Stimulated activated CD8-positive, alpha-beta memory T cell treated with anti-CD3 and anti-CD28 coated beads, Interleukin-4, amount 100 ng/mL, for 1 hour (primary cell): ENCODE measurements at places on chromosomes 1 and 21.

- no peak for DNase-seq
These were observed 356.3 kb upstream of the DPYD start for GRCh38 chr1:98277118-98277517.

GRCh38 chr1:74180490-74180889 is 17.5 kb downstream of the LRRIQ3 start:
- DNase-seq = no peak

GRCh38 chr1:19622204-19622603 is 21.9 kb upstream of the NBL1 start:
- no peak for DNase-seq

- DNase-seq = no peak
These were observed 199.4 kb upstream of the EDN2 start for GRCh38 chr1:41683681-41684500.

DNA sequence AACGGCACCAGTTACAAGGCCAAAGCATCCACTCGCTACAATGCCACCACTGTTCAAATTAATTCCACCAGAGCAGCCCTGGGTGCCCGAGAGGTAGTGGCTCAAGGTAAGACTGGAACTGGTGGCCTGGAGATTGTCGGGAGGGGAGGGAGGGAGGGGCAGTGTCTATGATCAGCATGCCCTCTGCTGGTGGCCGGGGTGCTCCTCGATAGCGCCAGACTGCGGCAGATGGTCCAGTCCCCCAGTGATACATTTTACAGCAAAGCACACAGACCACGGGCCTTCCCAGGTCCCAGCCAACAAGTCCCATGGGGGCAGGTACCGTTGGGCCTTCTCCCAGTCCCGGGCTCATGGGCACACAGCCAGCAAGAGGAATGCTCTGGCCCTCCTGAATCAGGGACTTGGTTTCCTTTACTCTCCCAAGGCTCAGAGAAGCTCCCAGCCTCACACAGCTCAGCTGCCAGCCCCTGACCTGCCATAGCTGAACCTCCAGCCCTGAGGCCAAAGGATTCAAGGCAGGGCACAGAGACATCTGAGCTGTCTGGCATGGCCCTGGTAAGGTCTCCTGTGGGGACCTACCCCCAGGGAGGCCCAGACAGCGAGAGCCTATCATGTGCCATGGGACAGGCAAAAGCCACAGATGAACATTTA is 15.3 kb downstream of the ACOT7 start:
- no peak for DNase-seq

DNA sequence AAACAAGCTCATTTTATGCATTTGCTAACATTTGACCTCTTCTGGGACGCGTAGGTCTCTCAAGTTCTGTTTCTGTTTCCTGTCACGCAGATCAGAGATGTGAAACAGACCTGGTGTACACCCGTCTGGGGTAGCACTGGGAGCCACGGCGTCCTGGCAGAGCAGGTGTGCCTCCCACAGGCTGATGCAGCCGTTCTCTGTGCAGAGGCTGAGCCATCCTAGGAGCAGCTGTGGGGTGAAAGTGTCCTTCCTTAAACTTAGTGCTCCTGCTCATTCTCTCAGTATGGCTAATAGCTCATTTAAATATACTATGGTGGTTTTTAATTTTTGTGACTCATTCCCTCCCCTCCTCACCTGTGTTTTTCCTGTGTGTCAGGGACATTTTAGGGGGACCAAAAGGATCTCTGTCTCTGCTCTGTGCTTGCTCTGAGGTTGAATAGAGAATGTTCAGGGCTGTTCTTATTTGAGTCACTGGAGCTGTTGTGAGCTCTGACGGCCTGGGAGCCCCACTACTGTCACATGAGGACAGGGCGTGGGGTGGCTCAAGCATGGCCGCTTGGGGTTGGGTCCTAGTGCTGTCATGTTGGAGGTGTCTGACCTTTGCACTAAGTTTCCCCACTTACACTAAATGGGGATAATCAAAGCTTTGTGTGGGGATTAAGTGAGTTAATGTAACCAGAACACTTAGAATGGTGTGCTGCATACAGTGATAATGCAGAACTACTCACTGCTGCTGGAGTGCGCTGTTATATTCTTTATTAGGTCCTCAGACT is 43.0 kb downstream of the GALNT2 start:
- no peak for DNase-seq

- DNase-seq = no peak
These were observed 50.6 kb downstream of the RGS21 start for GRCh38 chr1:192367436-192367835.

DNA sequence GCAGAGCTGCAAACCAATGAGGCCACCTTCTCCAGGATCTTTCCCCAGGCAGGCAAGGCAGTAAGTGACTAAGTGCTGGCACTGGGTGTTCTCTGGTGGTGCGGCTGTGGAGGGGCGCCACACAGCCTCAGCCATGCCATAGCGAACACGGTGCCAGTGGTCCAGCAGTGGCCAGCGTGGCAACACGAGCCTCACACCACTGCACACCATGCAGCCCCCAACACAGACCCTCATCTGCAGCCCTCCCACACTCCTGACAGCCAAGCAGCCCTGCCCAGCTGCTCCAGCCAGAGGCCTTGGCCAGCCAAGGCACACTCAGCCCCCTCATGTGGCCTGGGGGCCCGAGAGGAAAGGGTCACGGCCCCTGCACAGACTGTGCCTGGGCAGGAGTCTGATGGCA is 3.0 kb downstream of the INTS11 start:
- DNase-seq = no peak

DNA sequence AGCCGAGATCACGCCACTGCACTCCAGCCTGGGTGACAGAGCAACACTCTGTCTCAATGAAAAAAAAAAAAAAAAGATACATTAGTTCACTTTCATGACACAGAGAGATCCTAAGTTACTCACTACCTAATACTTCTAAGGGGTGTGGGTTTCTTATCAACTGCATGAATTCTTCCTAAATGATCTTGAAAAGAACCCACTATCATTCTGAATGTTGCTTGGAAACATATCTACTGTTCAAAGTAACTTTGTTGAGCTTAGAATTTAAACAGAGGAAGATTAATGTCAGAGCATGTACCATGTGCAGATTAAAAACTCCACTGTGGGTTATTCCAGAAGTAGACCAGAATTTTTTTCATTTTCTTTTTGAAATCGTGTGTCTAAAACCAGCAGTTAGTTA is 241.5 kb downstream of the LTN1 start:
- DNase-seq = no peak
